Stimulated activated naive B cell treated with anti-CD40 and anti-IgM and Interleukin-4, amounts not matched to agents 10 μg/mL and 1 μg/mL and 100 μg/mL, for 72 hours (primary cell): ENCODE measurements at places on chromosomes 7 and 10.

GRCh38 chr10:34918776-34919315, 103.8 kb upstream of the PARD3 start:
- H3K4me3 ChIP-seq = no peak overlapping the region
- no peak for DNase-seq
- no peaks in the 10 kb centered on the region for H3K36me3 ChIP-seq
- H3K4me1 ChIP-seq = no peaks in the 10 kb centered on the region

DNA sequence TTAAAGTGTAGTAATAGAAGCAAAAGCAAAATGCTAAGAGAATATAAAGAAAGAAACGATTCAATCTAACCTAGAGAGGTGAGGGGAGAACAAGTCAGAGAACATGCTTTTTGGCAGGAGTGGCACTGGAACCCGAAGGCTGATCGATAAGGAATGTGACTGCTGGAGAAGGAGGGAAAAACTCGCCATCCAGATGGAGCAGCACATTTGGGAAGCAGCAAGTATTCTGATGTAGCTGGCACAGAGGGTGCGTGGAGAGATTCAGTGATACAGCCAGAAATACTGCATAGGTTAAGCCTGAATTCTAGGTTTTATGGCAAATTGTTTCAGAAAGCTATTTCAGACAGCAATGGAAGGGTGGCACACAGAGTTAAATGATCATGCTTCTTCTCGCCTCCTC, 42.0 kb downstream of the USP6NL start:
- DNase-seq = no peak
- H3K4me3 ChIP-seq = no peak overlapping the region
- H3K36me3 ChIP-seq = peaks cover 24% of the 10 kb centered on the region
- no peaks in the 10 kb centered on the region for H3K27me3 ChIP-seq
- no peak overlapping the region for H3K27ac ChIP-seq

GRCh38 chr7:130430115-130430514, 10.7 kb downstream of the CEP41 start:
- DNase-seq = no peak
- H3K27me3 ChIP-seq = no peaks in the 10 kb centered on the region
- no peaks in the 10 kb centered on the region for H3K4me1 ChIP-seq
- no peak overlapping the region for H3K4me3 ChIP-seq
- peaks cover 7% of the 10 kb centered on the region for H3K36me3 ChIP-seq

DNA sequence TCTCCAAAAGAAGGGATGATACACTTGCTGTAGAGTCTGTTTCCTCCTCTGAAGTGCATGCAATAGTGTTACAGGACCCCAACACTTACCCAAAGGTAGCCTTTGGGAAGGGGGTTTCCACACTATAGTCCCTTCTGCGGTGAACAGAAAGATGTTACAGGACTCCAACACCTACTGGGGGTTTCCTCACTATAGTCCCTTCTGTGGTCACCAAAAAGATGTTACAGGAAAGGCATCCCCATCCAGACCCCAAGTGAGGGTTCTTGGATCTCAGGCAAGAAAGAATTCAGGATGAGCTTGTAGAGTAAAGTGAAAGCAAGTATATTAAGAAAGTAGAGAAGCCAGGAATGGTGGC, 69.2 kb upstream of the PIK3CG start:
- peaks cover 11% of the 10 kb centered on the region for H3K36me3 ChIP-seq
- no peak overlapping the region for H3K27ac ChIP-seq
- H3K4me3 ChIP-seq = no peak overlapping the region
- H3K4me1 ChIP-seq = peaks cover 22% of the 10 kb centered on the region

DNA sequence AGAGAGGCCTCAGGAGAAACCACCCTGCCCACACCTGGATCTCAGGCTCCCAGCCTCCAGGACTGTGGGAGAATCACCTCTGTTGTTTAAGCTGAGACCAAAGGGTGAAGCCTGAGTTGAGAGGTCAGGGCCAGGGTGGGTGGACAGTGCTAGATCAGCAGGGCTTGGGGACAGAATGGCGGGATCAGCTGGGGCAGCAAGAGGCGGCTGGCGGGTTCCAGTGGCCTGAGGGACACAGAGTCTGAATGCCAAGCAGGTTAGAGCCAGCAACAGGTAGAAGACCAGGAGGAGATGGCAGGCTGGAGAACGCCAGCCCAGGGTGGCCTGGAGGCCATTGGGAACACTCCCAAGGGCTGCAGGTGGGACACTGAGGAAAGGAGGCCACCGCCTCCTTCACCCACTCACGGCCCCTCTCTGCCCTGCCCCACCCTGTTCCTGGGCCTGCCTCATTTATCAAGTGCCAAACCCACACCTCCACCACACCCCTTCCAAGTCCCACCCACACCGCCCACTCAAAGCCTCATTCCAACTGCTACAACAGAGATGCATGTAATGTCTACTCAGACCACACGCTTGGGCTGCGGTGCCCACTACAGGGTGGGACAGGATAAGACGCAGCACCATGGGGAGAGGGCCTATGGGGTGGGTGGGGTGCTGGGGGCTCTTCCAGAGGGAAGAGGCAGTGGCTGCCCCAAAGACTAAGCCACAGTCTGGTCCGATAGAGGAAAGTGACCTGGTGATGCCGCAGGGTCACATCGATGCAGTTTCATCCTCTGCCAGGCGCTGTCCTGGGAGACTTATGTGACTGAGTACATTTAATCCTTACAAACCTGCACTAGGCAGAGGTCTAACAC, 173.9 kb downstream of the TNS3 start:
- no peak overlapping the region for H3K4me3 ChIP-seq
- no peak for DNase-seq
- H3K4me1 ChIP-seq = no peaks in the 10 kb centered on the region
- no peaks in the 10 kb centered on the region for H3K27me3 ChIP-seq
- peaks cover 42% of the 10 kb centered on the region for H3K36me3 ChIP-seq

GRCh38 chr10:100122780-100123179, 41.1 kb upstream of the CPN1 start:
- H3K36me3 ChIP-seq = no peaks in the 10 kb centered on the region
- peaks cover 6% of the 10 kb centered on the region for H3K4me1 ChIP-seq
- H3K4me3 ChIP-seq = no peak overlapping the region
- peaks cover 21% of the 10 kb centered on the region for H3K27me3 ChIP-seq

- no peaks in the 10 kb centered on the region for H3K27me3 ChIP-seq
- no peaks in the 10 kb centered on the region for H3K4me1 ChIP-seq
- H3K4me3 ChIP-seq = no peak overlapping the region
- no peak overlapping the region for H3K27ac ChIP-seq
Measured at GRCh38 chr7:140726281-140726680, 29.8 kb downstream of the NDUFB2 start.

DNA sequence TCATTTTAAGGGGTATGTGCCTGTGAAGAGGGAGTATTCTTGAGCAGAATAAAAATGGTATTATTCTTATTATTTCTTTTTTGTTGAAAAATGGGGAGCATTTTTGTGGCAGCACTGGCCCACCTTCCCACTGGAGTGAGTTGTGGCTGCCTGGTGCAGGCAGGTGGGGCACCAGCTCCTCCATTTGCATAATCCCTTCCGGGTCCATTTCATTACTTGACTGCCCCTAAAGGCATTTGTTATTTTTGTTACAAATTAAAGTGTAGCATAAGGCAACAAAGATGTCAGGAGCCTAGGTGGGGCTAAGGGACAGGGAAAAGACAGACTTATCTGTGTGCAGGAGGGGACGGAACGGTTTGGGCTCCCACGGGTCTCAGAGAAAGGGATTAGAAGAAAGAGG, 26.8 kb downstream of the GOLGA7B start:
- H3K4me1 ChIP-seq = no peaks in the 10 kb centered on the region
- DNase-seq = no peak
- no peak overlapping the region for H3K27ac ChIP-seq
- H3K36me3 ChIP-seq = no peaks in the 10 kb centered on the region
- peaks cover 21% of the 10 kb centered on the region for H3K27me3 ChIP-seq
- H3K4me3 ChIP-seq = no peak overlapping the region

GRCh38 chr7:142556740-142557139, 192.5 kb upstream of the PRSS1 start:
- DNase-seq = no peak
- H3K27ac ChIP-seq = no peak overlapping the region
